OCI-LY7 (cell line): ENCODE measurements at places on chromosomes 6 and 20. TPM values are rescaled to one million over a fixed set of nuclear protein-coding genes. Genes with fewer than 3 reads are reported as not detected.

TPD52L2 gene
- 47.0 and 51.0 TPM in 2 replicates for total RNA-seq

COL12A1 gene
- not detected in 2 replicates for total RNA-seq

SEL1L2 gene
- total RNA-seq = not detected in 2 replicates

COL19A1 gene
- total RNA-seq = 0.30 TPM in 1 of 2 replicates, not detected in the other

MUC21 gene
- not detected in 2 replicates for total RNA-seq

PCIF1 gene
- total RNA-seq = 40.6 and 50.3 TPM in 2 replicates
